T-helper 2 cell (primary cell): ENCODE measurements at places on chromosomes 7 and 10.

DNA sequence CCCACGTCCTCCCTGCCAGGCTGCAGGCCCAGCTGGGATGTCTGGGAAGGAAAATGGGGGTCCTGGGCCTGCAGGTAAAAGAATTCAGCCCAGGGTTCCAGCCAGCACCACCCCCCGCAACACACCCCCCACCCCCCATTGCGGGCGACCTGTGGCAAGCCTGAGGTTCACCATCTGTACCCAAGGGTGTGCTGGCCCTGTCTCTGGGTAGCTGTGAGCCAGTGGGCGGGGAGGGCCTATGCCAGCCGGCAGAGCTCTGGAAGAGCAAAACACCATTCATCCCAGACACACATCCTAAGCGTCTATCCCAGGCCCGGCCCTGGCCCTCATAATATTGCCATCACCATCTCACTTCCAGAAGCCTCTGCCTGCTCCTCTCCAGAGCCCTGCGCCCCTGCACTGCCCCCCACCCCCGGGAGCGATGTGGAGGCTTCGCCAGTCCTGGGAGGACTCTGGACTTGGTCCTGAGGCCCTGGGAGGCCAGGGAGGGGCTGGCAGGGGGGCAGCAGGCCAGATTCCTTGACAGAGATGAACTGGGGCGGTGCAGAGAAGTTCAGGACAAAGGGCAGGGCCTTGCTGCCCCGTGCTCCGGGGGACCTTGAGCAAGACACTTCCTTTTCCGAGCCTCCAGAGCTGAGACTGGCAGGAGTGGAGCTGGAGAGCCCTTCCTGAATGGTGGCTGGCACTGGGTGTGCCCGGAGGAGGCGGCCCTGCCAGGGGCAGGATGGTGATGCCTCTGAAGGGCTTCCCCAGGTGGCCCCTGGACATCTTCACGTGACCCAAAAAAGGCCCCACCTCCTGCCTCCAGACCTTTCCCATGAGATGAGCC, 8.7 kb upstream of the TTYH3 start:
- DNase-seq, result no peak

GRCh38 chr10:74088722-74089121, 61.9 kb downstream of the AP3M1 start:
- DNase-seq, result no peak

DNA sequence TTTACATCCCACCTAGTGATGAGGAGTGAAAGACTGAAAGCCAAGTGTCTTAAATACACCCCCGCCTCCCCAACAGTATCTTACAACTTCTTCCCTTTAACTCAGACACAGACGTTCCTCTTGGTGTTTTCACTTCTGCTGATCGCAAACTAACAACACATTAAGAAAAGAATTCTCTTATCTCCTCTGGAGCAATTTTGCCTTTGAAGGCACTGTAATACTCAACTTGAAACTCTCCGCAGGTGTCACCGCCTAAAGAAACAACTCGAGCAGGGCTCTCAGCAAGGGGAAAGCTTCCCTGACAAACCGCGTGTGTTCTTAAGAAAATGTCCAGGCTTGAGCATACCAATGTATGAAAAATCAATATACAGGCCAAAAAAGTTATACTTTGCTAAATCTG, 452 bp downstream of the SEMA3C start:
- no peak for DNase-seq

DNA sequence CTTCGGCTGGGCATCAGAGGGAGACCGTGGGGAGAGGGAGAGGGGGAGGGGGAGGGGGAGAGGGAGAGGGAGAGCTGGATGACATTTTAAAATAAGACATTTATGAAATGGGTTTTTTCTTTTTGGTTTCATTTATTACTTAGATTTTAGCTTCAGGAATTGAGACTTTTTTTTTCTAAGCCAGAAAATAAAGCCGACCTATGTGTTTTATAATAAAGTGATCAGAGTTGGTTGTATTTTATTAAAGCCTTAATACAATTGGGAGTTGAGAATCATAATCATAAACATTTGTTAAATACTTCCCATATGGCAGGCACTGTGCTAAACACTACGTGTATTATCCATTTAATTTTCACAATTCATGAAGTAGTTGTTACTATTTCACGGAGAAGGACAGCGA, 70.2 kb downstream of the INPP5F start:
- DNase-seq, result no peak

DNA sequence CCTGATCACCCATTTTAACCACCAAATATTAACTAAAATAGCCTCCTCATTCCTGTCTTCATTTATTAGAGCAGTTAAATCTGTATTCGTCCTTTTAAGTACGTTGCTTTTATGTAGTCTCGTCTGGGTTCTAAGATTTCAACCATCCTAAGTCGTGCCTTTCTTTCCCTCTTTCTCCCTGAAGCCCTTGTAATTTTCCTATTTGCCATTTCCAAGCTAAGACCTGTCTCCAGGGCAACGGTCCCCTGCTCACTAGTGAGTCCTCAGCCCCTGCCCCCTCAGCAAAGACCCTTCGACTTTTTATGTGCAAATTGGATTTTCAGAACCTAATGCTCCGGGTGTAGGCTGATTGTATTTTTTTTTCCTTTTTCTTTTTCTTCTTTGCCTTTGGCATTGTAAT, 16.1 kb upstream of the MEST start:
- DNase-seq, result no peak

DNA sequence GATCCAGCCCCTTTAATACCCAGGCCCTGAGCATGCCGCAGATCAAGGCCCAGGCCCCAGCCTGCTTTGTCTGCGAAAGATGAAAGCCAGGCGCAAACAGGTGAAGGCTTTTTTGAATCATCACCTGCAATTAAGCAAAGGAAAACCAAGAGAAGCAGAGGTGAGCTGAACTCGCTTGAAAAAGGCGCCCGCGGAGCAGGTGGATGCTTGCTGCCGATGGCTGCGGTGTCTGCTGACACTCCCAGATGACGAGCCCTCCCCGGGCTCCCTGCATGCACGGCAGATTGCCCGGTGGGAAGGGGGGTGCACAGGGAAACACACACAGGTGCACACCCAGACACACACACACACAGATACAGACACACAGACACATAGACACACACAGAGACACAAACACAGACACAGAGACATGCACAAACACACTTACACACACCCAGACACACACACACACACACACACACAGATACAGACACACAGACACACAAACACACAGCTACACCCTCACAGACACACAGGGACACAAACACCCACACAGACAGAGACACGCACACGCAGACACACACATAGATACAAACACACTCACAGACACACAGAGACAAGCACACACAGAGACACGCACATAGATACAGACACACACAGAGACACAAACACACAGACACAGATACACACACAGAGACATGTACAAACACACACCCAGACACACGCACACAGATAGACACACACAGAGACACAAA, 142.6 kb upstream of the RNF32 start:
- DNase-seq, result no peak

DNA sequence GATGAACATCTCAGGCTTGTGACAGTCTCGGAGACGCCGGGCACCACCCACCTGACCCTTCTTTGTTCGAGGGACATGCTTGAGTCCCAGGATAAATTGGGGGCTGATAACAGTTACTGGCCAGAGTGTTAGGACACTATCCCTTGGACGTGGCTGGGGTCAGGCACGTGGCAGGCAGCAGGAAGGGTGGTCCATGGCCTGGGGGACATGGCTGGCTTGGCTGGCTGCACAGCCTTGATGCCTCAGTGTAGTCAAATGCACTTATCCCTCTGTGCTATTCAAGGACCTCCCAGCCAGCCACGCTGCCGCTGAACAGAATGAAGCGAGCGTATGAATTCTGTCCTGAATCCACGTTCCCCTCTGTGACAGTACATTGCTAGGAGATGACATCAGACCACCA, 662.0 kb upstream of the FOXK1 start:
- no peak for DNase-seq

DNA sequence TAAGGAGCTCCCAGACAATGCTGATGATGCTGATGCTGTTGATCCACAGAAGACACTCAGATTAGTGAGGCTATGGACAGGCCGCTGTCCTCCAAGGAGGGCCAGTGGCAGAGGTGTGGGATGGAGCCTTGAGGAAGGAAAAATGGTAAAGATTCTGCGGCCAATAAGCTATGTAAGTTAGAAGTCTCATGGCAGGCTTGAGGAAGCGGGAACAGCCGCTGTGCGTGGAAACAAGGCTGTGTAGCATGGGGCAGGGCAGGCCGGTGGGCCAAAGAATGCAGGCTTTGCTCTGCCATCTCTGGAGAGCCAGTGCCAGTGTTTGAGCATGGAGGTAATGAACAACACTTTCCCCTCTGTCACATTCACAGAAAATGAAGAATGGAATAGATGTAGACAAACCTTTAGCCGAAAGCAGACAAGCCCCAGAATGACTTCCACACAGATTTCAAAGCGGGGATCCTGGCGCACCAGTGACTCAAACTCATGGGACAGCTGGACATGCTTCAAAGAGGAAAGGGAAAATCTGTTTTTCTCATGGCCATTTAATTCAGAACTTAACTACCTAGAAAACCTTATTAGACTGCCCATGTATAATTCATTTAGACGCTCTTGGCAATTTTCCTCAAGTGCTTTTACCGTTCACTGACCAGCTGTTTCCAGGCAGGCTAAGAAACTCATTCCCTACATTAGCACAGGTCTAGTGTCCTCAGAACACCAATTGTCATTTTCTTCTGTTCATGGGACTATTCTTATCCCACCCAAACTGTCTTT, 16.9 kb upstream of the FIGNL1 start:
- no peak for DNase-seq
